ENCODE measurements at places on chromosomes 6 and 20.

DNA sequence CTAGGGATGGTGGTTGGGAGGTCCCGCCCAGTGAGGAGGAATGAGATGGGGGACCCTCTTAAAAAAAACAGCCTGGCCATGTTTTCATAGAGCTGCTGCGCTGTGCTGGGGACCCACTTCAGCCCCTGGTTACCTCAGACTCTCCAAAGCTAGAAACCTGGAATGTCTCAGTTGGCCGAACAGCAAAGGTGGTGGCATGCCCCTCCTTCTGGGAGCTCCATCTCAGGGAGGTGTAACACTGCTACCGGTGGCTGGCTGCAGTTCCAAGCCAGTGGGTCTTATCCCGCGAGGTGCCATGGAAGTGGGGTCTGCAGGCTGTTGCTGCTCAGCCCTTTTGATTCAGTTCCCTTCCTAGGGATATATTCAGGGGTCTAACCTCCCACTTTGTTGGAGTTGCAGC is 35.7 kb upstream of the TFB1M start:
- DNase-seq = no peak

DNA sequence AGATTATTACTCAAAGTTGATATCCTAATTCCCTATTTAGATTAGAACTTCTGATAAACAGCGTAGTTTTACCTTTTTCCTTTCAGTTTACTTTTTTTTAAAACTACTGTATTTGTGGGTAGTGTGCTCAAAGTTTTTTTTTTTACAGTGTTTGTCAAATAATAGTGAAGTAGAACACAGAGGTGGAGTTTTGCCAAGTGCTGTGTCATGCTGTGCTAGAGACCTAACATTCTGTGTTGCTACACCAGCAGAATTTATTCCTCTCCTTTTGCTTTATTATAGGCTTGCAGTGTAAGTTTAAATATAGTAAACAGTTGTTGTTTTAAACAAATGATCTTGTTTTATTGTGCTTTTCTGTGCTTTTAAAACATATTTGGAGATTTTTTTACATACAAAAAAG is 125.4 kb downstream of the HIVEP1 start:
- no peak for DNase-seq

DNA sequence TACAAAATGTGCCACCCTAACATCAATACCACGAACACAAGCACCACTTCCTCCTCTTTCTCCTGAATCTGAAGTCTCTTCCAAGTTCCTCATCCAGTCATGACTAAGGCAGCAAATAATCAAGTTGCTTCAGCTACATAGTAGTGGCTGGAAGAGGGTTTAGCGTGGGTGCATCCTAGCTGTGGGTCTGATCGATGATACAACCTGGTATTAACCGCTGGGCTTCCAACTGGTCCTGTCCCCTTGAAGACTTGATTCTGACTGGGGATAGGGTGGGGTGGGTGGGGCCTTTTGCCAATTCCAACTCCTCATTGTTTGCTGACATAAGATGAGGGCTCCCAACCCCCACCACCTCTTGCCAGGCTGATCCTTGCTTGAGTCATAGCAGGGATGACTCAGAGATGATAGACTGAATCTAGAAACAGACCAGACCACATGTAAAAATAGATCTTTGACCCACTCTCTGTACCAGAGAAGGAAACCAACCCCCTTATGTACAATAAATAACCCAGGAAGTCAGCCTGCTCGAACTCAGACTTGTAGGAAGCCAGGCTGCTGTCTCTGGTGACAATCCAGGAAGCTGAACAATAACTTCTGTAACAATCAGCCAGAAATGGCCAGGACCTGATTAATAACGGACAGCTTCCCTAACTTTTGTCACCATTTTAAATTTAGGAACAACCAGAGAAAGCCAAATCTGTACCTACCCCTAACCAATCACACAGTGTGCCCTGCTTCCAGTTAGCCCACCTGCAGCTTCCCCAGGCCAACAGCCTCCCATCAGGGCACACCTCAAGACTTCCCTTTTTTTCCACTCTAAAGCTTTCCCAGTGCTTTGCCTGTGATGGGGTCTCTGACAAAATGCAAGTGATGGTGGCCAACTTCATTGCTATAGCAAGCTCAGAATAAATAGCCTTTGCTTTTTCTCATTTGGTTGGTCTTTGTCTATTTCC is 68.9 kb upstream of the FAM184A start:
- peak; percentile 7 for DNase-seq

- no peak for DNase-seq
Measured at GRCh38 chr6:2919401-2919800, 16.3 kb upstream of the SERPINB9 start.

- DNase-seq = no peak
Measured at GRCh38 chr6:56890683-56891429, 64.1 kb upstream of the BEND6 start.
